ENCODE measurements at places on chromosomes 2 and 18.

GRCh38 chr2:74537140-74537539 lies 7.4 kb downstream of the HTRA2 start:
- DNase-seq = no peak

DNA sequence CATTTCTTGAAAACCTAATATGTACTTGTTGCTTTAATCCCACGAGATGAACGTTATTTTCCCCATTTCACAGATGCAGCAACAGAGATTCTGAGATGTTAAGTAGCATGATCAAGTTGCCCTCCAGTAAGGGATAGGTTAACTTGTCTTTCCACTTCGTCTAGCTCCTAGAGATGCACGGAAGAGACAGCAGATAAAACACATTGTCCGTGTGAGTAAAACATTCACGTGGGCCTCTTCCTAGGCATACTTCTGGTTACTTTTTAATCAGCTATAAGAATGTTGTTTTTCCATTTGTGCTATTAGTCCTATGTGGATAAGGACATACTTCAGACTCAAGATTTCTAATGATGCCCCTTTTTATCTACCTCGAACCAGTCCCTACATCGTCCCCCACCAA lies 1.2 kb upstream of the ARHGAP28 start:
- no peak for DNase-seq

- no peak for DNase-seq
Observed at GRCh38 chr2:70141902-70142589, 48.8 kb downstream of the C2orf42 start.

- DNase-seq = no peak
Observed at GRCh38 chr2:24576617-24577016, 85.6 kb downstream of the NCOA1 start.

DNA sequence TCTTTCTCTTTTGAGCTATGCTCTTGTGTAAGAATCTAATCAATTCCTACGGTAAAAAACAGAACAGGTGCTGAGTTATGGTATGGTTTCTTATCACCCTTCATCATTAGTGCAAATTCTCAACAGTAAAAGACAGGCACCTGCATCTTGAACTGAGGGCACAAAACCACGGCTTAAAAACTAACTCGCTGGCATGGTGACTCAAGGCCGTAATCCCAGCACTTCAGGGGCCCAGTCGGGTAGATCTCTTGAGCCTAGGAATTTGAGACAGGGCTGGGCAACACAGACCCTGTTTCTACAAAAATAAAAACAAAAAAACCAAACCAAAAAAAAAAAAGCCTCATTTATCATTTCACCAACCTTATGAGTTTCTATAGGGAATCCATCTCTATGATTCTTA lies 33.3 kb downstream of the THAP4 start:
- no peak for DNase-seq

GRCh38 chr2:126344493-126344892 lies 311.5 kb upstream of the GYPC start:
- DNase-seq = no peak

GRCh38 chr2:221958224-221958623 lies 340.6 kb downstream of the PAX3 start:
- no peak for DNase-seq

GRCh38 chr2:161965994-161966393 lies 108.0 kb downstream of the DPP4 start:
- DNase-seq = no peak

Data from mucosa of gallbladder (tissue), 1 donor.